ENCODE measurements at places on chromosomes 6 and 20.

DNA sequence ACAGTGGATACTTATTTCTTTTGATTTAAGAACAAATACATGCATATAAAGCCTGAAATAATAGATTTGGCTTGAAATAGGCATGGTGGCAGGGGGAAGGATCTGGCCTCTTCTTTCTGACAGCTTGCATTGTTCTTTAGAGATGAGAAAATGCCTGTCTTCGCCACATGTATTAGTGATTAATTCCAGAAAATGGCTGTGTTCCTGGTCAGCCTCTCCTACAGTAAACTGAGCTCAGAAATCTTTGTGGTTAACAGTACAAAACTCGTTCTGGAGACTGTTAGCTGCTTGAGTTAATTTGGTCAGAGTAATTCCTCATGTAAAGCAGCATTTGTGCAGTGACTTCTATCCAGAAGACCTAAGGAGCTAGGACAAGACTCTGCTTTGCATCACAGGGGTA lies 151.5 kb downstream of the EYA4 start:
- DNase-seq: no peak

- DNase-seq: peak; percentile 31
Measured at GRCh38 chr20:63896264-63897105, 1.6 kb downstream of the DNAJC5 start.

DNA sequence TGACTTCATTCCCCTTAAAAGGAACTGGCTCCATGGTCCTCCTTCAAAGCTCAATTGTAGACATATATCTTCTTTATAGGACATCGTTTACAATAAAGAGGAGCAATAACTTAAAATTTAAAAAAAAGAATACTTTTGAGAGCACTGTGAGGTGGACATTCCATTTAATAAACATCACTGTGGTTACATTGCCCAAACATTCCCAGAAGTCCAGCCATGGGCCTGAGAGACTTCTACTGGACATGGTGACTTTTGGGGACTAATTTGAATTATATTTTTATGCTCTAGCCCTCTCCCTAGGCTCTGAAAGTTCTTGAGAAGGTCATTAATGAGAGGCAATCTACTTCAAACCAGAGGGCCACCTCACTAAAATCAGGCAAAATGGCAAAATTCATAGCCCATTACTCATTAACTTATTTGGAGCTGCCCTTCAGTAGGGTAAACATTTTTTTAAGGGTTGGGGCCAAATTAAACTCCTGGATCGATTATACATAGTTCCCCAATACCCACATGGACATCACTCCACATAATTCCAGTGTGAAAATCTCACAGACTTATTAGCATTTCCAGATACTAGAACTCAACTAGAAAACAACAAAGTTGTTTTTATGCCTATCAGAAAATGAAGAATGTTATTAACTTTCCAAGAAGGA lies 17.1 kb downstream of the ISM1 start:
- no peak for DNase-seq

DNA sequence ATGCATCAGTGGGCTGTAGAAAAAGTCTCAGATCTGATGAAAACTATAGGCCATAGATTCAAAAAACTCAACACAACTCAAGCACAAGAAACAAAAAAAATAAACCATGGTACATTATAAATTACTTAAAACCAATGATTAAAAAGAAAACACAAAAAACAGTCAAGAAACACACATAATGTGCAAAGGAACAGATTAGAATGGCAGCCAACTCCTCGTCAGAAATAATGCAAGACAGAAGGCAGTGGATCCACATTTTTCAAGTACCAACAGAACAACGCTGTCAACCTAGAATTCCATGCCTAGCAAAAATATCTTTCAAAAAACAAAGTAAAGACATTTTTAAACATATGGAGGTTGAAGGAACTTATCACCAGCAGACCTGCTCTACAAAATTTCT lies 69.7 kb downstream of the PSMB1 start:
- no peak for DNase-seq

All from activated naive CD4-positive, alpha-beta T cell treated with anti-CD3 and anti-CD28 coated beads, Interleukin-2, amount 50 U/mL, for 16 hours (primary cell).